ENCODE measurements at places on chromosomes 1 and 21. TPM values are rescaled to one million over a fixed set of nuclear protein-coding genes. Genes with fewer than 3 reads are reported as not detected.

UBL4B gene
- not detected for total RNA-seq

DNA sequence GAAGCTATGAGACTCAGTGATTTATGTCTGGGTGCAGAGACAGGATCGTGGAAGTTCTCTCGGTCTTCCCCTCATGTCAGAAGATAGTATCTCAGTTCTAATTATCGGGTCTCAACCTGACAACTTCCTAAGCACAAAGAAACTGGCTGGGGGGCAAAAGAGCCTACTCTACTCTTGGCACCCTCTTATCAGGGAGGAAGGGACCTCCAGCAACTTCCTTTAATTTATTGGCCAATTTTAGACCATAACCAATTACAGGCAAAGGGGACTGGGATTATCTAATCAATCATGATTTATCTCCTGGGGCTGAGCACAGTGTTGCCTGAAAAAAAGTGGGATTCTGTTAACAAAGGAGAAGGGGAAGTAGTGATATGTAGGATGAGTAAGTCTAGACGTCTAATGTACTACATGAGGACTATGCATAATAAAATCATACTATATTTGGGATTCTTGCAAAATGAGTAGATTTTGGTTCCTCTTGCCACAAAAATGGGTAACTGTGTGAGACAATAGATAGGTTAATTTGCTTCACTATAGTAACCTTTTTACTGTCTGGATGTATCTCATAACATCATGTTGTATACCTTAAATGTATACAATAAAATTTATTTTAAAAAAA, 98.8 kb downstream of the ZFYVE9 start:
- DNase-seq = no peak

DNA sequence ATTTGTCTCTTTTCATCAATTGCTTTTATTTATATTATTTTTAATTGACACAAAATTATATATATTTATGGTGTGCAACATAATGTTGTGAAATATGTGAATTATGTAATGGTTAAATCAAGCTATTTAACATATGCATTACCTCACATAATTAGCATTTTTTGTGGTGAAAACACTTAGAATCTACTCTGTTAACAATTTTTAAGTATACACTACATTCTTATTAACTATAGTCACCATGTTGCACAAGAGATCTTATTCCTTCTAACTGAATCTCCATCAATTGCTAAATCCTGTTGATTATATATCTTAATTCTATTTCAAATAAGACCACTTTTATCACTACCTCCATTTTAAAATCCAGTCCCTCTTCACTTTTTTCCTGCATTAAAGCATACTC, 42.5 kb downstream of the PLPPR5 start:
- DNase-seq = no peak

BGLAP gene
- 0.52 TPM for total RNA-seq

DNA sequence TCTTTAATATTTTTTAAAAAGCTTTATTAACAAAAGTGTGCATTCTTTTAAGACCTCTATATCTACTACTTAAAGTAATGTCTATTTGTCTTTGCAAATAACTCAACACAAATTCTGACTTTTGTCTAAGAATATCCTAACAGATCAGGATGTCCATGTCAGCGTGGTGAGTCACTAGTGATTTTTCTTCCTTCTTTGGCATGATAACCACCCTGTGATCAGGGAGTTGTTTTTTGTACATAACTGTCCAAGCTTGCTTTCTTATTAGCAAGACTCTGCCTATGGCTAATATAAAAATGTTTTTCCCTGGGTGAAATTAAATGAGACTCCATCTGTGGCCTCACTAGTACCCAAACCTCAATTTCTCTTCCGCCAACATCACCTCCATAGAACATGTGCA, 688.9 kb upstream of the ADGRL2 start:
- no peak for DNase-seq

DNA sequence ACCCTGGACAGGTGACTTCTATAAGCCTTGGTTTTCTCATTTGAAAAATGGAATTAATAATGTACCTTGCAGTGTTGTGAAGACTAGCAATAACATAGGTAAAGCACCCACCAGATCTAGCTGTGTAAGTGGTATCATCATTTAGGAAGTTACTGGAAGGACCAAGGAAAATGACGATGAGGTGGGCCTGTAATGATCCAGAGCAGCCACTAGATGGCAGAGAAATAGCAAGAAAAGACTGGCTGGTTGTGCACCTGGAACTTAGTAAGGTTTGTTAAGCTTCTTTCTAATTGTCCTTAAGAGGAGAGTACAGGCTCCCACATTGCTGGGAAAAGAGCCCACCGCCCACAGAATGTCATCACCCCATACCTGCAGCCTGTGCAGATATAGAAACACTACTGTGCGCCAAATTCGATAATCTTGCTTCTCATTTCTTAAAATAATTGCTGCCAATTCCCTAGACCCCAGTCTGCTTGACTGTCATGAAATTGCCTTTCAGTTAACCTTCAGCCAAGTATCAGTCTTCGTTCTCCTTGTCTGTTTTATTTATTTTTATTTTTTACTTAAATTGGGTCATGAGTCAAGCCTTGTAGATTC, 37.2 kb downstream of the WNT4 start:
- no peak for DNase-seq

DNA sequence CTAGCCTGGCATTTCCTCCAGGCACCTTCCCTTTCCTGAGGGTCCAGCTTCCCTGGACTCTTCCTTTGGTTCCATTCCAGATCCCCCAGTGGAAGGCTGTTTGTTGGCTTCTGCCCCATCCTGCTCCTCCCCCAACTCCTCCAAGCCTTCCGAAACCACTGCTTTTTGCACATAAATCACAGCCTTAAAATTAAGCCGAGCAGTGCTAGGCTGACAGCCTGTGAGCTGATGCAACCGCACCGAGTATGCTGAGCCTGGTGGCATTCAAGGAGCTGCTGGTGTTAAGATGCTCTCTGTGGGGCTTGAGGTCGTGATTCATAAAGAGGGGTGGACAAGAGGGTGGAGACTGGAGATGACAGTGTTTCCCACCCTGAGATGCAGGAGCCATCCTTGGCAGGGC, 266.6 kb upstream of the C1orf174 start:
- no peak for DNase-seq

DNA sequence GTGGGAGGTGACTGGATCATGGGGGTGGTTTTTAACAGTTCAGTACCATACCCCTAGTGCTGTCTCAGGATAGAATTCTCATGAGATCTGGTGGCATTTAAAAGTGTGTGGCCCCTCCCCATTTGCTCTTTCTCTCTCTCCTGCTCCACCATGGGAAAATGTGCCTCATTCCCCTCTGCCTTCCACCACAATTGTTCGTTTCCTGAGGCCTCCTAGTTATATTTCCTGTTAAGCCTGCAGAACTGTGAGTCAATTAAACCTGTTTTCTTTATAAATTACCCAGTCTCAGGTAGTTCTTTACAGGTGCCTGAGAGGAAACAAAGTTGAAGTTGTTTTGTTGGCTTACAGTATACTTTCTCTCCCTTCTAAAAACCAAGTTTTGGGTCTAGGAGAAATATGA, 23.1 kb upstream of the SLC22A15 start:
- no peak for DNase-seq

DNA sequence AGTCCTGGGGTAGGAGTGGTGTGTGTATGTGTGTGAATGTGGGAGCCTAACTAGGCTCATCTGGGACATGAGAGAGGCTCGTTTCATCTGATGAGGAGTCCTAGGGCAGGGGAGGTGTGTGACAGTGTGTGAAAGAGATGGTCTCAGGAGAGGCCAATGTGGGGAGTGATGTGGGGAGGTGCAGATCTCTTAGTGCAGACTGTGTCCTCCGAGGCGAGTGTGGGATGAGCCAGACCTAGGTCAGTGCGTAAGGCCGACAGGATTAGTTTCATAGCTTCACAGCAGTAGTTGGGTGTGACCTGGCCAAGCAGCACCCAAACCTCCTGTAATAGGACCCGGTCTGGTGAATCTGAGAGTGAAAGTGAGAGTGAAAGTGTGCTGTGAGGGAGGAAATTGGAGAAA, 94.7 kb downstream of the LIPI start:
- DNase-seq = no peak

MAP3K21 gene
- not detected for total RNA-seq

DNA sequence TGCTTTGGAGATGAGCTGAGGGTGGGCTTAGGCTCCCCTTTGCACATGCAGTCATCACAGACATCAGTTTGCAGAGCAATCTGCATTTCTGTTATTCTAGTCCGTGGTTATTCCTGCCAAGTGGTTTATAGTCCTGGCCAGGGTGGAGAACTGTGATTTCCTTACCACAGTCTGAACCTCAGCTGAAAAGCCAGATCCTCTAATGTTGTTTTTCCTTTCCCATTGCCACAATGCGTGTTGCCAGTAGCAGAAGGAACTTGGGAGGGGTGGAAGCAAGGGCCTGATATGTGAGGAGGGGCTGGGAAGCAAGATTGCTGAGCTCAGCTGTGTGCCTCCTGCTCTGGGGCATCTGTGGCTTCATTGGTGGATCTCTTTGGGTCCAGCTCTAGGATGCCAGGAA, 18.0 kb upstream of the ST3GAL3 start:
- no peak for DNase-seq

CELA2B gene
- total RNA-seq = not detected

GRCh38 chr1:93746021-93746812, 64.6 kb upstream of the BCAR3 start:
- DNase-seq = no peak

DNA sequence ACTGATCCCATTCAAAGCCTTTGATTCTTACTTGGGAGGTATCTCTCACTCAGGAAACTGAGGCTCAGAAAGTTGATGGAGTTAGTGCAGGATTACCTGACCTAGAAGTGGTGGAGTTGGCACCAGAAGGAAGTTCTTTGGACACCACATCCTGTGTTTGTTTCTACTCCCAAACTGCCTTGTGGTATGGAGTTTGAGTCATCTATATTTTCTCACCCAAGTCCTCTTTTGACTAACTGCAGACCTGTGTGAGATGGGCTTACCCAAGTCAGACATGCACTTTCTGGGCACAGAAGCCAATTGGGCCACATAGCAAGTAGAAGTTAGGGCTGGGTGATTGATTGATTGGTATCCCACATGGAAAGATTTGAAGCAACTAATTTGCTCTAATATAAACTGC, 36.1 kb downstream of the FGGY start:
- DNase-seq = no peak

MARK1 gene
- 1.8 TPM for total RNA-seq

DNA sequence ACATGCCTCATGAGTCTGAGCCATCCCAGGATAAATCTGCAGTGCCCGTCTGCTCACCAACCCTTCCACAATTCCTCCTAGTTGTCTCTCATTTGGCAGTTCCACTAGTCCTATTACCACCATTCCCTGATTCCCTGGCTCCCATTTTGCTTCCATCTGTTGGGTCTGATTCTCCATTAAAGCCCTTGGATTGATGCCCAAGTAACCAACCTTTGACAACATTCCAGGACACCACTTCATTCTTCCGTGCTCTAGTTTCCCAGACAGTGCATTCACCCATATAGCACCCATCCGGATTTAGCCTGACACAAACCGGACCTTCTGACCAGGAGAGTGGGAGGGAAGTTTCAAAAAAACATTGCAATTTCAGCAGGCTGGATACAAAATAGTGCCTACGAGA, 189.4 kb upstream of the PALMD start:
- DNase-seq = no peak

GRCh38 chr1:203425663-203425975, 50.0 kb upstream of the PRELP start:
- no peak for DNase-seq

DNA sequence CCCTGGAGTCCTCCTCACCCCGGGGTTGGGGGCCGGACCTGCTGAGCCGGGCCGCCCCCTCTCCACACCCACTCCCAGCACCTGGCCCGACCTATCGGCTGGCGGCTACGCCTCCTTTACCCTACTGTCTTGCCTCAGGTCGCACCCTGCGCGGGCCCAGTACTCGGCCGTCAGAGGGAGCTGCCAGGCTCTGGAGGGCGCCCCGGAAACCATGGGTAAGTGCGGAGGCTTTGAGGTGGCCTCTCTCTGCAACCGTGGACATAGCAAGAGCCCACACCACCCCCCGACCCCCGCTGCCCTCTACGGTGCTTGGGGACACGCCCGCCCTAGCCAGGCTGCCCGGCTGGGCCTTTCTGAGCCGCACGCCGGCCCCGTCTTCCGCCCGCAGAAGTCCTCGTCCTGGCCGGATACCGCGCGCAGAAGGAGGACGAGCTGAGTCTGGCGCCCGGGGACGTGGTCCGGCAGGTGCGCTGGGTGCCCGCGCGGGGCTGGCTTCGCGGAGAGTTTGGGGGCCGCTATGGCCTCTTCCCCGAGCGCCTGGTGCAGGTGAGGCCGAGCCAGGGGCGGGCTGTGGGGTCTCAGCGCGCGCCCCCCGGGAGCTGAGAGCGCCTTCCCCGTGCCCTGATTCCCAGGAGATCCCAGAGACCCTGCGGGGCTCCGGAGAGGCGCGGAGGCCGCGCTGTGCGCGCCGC, at the start of gene SH3D21:
Gene SH3D21 (plus strand): TSS at position 159 of the 692 bp plus-strand sequence. CDS start 53 bp downstream, at position 212.
- DNase-seq = no peak

DNA sequence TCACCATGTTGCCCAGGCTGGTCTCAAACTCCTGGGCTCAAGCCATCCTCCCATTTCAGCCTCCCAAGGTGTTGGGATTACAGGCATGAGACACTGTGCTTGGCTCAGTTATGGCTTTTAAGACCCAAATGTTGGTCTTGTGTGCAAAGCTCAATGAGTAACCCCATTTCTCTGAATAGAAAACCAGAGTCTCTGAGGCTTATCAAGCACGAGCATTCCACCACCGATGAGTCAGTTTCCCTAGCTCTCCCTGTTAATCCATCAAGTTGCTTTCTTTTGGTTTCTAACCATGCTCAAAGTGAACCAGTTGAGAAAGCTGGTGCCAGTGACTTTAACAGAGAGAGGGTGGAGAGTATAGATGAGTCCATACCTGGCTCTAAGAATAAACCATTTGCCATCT, 350.9 kb upstream of the ADGRL2 start:
- DNase-seq = no peak

- peak; percentile 63 for DNase-seq
These were observed 130.8 kb downstream of the PRDM2 start for GRCh38 chr1:13830616-13831280.

DNA sequence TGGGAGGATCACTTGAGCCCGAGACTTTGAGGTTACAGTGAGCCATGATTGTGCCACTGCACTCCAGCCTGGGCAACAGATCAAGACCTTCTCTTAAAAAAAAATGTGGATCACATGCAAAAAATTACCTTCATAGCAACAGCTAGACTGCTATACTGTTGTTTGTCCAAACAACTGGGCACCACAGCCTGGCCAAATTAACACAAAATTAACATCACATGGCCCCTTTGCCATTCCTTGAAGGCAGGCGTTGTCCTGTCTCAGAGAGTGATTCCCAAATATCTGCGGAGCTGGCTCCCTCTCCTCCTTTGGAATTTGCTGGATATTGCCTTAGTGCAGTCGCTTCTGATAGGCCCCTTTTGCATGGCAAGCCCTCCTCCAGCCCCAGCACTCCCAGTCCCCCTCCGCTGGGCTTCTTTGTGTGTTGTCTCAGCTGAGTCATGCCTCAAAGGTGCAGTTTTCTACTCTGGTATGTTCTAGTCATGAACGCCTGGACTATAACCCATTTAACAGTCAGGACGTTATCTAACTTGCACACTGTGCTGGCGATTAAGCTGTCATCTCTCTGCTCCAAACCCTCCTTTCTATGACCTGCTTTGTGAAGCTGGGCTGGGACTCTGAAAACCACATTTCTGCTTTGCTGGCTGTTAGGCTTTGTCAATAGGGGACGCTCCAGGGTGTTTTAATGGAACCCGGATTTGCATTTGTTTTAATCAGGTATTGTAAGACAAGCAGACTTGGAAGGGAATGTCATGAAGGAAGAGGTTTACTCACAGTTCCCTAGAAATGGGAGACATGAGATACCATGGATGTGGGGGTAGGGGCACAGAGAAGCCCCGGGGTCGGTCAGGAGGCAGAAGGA, 20.1 kb upstream of the HPCAL4 start:
- peak; percentile 54 for DNase-seq
